ENCODE measurements at places on chromosomes 2 and 18.

DNA sequence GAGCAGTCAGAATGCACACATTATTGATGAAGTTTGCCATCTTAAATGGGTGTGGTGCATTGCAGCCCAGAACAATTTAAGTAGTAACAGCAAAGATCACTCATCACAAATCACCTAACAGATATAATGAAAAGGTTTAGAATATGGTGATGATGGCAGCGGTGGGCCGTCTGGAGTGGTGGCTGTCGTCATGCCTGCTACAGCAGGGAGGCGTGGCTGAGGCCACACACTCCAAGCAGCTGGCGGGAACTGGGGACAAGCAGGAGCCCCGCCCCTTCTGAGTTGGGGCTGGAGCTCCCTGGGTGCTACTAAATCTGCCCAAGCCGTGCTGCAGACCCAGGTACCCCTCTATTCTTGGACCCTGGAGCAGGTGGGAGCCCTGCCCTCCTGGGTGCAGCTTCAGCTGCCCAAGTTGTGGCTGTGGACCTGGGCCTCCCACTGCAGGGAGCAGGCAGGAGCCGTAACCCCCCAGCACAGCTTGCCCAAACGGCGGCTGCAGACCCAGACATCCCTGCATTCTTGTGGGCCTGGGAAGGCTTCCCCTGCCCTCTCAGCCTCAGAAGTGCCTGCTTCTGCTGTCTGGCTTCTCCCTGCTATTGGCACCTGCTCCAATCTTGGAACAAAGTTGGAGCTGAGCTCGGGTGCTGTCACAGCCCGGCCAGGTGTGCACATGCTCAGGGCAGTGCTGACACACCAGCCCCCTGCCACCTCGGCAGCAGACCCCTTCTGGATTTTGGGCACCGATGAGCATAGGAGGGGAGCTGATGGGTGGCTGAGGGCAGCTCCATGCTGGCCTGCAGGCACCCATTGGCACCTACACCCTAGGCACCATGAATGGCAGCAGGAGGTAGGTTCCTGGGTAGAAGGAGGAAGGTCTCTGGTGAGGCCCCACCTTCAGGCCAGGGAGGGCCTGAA, 149.3 kb downstream of the EHBP1 start:
- DNase-seq: no peak

GRCh38 chr2:219084791-219085190, 24.1 kb upstream of the IHH start:
- DNase-seq: no peak

DNA sequence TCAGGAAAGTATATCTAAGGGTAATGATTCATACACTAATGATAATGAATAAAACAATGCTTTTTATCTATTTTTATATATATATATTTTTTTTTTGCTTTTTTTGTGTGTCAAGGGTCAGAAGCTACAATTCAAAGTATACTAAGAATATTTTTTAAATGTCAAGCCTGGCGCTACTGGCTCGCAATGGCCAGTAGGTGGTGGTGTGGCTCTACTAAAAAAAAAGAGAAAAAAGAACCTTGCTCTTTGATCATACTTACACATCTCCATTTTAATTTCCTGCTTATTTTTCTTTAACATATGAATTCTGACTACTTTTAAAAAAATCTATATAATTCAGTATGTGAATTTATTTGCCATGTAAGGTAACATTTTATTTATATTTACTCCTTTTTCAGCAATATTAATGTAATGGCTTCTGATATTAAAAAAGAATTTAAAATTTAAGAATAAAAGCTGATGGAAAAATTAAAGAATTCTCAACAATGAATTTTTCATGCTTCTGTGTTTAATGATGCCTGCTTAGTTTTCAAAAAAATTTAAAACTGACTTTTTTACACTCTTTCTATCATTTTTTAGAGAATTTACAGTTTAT, 232.9 kb downstream of the GULP1 start:
- peak; percentile 34 for DNase-seq

- no peak for DNase-seq
Measured at GRCh38 chr2:240503848-240504247, 53.9 kb downstream of the ANKMY1 start.

DNA sequence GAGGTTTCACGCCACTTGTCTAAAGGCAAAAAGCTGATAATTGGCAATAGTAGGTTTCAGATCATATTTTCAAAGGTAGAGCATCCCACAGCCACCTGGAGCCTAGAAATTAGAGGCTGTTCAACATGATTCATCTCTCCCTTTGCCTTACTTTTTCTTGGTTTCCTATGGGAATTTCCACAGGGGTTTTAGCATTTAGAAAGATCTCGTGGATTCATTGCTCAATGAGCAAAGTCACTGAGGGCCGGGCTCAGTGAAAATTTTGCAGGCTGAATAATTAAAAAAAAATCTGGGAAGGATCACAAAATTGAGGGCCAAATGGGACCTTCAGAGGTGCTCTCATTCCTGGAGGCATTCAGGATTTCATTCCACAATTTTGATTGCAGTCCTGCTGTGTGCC, 137.1 kb downstream of the VAPA start:
- DNase-seq: no peak

- peak; percentile 36 for DNase-seq
Measured at GRCh38 chr2:109242654-109243331, 113.8 kb downstream of the SH3RF3 start.

GRCh38 chr2:114061566-114062098, 171.7 kb downstream of the ACTR3 start:
- DNase-seq: no peak

DNA sequence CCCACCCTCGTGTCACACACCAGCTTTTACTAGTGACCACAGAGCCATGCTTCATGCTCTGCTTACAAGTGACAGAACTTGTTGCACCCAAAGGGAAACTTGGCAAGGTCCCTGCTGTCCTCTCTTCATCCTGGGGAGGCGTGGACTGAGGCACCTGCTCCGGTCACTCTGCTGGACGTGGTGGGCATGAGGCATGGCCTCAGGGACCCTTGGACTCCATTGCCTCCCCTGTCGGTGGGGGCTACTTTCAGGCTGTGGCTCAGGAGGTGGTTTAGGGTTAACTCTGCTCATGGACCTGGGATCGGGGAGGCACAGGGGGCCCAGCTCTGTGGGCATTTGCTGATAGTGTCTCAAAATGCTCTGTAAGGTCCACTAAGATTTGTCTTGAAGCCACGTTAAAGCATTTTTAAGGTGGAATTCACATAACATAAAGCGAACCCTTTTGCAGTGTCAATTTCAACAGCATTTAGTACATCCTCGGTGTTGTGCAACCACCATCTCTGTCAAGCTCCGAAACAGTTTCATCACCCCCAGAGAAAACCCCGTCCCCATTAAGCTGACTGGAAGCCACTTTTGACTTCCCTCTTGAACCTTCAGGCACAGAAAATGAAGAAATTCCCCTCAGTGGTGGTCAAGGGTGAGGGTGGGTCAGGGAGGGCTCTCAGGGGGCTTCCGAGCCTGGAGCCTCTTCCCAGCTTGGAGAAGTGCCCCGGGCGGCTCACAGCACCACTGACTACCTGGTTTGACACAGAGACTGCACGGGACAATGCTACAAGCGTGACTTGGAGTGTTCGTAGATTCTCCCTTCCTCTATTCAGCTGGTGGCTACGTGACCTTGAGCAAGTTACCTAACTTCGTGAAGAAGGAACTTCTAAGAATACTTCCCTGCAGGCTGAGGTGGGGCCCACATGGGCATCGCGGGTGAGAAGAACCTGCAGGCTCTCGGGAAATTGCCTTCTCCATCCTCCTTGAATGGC, 100.0 kb upstream of the HDAC4 start:
- DNase-seq: no peak

GRCh38 chr2:65232636-65233035, 5.0 kb downstream of the ACTR2 start:
- no peak for DNase-seq
